ENCODE measurements at places on chromosomes 12 and 14.

- DNase-seq: no peak
Measured at GRCh38 chr14:94392510-94392935, 4.1 kb upstream of the SERPINA1 start.

- no peak for DNase-seq
Measured at GRCh38 chr12:25677232-25677937, 124.3 kb upstream of the LMNTD1 start.

DNA sequence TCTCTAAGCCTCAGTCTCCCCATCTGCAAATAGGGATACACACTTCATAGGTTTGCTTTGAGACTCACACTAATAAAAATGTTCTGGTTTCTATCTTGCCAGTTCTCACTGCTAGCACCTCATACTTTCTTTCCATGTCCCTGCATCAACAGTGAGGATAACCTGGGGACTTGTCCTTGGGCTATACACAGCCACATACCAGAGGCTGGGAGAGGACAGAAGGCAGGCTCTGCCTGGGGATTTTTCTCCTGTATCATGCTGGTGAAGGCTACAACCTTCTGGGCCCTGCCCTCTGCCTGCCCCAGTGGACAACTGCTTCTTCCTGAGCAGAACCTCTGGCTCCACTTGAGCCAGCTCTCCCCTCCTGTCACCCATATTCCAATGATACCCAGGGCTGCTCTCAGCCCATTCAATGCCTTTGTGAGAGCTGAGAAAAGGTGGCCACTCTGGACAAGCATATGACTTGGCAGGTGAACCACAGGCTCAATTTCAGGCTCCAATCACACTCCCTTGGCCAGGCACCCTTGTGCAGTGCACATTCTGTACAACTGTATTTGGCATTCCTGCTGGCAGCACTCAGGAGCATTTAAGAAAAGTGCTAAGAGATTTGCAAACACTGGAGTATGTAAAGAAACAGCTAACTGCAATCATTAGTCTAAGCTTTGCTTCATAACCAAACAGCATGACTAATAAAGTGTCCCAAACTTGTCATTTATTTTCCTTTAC is 135.8 kb upstream of the VRK1 start:
- DNase-seq: no peak

- DNase-seq: no peak
Measured at GRCh38 chr12:7047306-7047705, 13.2 kb upstream of the C1S start.

GRCh38 chr12:17652436-17652835 is 437.6 kb downstream of the RERGL start:
- DNase-seq: no peak

DNA sequence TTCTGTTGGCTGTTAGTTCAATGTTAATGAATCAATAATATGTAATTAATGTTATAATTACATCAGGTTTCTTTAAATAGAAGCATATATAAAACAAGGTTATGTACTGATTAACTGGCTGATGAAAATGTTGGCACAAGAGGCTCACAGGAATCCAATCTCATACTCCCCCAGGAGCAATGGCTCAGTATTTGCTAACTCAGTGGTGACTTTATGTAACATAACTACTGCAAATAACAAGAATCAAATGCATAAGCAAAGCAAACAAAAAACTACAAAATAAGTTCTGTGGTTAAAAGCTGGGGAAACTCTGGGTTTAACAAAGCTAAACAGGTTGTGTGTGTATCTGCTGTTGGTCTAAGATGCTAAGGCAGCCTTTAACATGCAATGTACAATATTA is 27.7 kb upstream of the BBS10 start:
- DNase-seq: no peak

- peak; percentile 56 for DNase-seq
Measured at GRCh38 chr12:388541-389141, 479 bp downstream of the KDM5A start.

GRCh38 chr14:56702515-56702914 is 107.8 kb downstream of the OTX2 start:
- DNase-seq: no peak

DNA sequence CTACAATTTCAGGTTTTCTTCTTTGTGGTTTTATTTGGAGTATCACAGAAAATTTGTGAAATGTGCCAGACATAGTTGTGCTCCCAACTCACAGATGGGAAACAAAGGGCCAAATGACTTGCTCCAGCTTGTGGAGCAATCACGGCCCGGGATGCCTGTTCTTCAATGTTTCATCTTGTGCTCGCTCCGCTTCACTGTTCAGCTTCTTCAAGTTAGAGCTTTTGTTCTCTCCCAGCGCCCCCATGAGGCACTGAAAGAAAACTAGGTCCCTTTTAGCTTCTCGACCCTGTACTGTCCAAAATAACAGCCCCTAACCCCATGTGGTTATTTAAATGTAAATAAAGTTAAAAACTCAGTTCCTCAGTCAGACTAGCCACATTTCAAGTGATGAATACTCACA is 187.9 kb upstream of the STXBP6 start:
- no peak for DNase-seq

- DNase-seq: no peak
Measured at GRCh38 chr12:2967651-2968050, 8.5 kb downstream of the TEAD4 start.

GRCh38 chr12:44812062-44812461 is 64.1 kb downstream of the NELL2 start:
- peak; percentile 48 for DNase-seq

DNA sequence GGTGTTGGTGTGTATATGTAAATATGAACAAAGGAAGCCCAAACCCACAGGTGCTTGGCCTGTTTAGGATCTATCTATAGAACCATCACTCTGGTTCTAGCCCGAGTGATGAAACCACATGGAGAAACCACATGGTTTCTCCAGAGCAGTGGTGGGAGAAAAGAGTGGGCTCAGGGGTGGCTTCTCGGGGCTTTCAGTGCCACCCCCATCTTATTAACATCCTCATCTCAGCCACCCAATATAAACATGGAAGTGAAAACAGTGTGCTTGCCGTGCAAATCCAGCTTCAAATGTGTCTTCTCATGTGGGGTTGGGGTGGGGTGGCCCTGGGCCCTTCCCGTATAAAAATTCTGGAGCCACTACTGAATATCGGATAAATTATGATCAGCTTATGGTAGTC is 109.0 kb downstream of the STAB2 start:
- DNase-seq: no peak

DNA sequence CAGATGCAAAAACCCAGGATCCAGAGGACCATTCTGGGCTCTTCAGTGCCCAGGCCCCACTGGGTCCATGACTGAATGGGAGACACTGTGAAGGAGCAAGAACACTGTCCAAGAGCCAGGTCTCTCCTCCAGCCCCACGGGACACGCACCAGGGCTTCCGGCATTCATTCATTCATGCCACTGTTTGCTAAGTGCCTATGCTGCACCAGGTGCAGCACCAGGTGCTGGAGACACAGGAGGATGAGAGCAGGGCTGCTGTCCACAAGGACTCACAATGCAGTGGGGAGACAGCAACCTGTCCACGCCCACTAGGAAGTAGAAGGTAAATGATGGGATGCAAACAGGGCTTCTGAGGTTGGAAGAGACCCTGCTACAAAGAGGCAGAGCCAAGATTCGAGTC is 20.4 kb downstream of the CLMN start:
- DNase-seq: no peak

DNA sequence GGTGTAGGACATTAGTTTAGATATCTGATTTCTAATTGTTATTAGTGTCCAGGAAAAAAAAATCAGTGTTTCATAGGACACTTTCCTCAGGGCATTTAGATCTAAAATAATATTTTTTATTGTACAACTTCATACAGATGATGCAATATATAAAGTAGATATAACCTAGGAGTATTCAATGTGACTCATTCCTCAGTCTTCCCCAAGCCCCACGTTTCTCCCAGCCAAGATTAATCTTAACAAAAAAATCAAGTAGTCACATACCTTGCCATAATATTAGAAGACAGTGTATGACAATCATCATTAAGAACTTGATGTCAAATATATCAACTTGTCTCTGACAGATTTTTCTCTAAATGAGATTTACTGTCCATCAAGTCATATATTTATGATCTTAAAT is 37.1 kb downstream of the PPFIA2 start:
- no peak for DNase-seq

DNA sequence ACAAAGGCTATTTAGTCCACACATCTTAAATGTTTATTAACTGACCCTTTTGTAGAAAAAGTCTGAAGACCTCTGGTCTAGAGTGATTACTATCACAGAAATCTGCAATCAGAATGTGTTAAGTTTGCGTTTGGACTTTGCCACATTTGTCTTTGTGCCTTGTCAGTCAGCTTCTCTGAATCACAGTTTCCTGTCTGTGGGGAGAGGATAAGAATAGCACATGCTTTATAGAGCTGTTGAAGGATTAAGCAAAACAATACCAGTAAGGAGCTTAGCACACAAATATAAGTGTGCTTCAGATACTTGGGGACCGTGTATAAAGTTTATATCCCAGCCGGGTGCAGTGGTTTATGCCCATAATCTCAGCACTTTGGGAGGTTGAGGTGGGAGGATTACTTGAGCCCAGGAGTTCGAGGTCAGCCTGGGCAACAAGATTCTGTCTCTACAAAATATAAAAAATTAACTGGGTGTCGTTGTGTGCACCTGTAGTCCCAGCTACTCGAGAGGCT is 63.0 kb upstream of the BTG1 start:
- DNase-seq: peak; percentile 39

- DNase-seq: no peak
Measured at GRCh38 chr14:91018481-91018880, 42.0 kb downstream of the RPS6KA5 start.

DNA sequence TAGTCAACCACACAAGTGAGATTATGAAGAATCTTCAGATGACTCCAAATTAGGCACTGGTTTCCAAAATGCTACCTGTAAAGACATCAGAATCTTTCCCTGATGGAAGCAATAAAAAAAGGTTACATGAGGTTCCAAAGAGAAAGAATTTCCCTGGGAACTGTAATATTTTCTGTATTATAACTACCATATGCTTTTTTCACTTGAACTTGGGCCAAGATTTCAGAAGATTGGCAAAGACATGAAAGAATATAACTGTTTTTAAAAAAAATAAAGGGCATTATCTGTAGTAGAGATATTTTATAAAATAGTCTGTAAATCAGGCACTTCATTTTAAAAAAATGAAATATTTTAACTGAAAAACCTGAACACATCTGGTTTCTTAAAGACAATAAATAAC is 12.9 kb downstream of the HECTD1 start:
- no peak for DNase-seq

- DNase-seq: no peak
Measured at GRCh38 chr14:90853116-90853515, 36.9 kb upstream of the TTC7B start.

- DNase-seq: no peak
Measured at GRCh38 chr12:124125203-124125871, 152.3 kb downstream of the ZNF664 start.

- DNase-seq: no peak
Measured at GRCh38 chr14:28952666-28953065, 186.1 kb downstream of the FOXG1 start.

DNA sequence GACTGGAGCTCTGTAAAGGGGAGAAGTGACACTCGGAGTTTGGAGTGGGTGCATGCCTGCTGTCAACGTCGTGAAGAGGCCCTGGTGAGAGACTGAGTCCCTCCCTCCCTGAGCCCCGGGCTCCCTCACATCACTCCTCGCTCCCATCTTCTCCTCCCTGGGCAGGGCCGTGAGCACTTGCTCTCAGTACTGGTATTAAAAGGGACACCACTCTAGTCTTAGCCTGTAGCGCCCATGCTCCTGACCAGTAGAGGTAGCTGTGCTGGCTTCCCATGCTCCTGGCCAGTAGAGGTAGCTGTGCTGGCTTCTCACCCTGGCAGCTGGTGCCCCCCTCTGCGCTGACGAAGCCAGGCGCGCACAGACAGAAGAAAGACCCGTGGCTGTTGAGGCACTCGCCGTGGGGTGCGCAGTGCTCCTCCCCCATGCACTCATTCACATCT is 14.7 kb downstream of the ISCA2 start:
- DNase-seq: no peak

DNA sequence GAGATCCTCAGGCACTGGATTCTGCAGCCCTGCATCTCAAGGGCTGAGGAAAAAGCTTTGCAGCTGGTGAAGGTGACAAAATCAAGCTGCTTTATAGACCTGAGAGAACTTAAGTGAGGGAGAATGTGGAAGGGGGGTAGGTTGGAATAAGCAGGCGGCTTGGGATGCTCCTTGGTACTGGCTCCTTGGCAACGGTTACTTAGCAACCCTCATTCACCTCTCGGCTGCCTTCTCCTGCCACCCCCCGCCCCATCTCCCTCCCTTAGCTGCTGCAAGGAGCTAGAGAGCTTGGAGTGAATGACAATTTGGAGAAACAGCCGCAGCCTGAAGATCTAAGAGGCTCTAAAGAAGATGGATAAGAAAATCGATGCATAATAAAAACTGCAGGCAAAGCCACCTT is 44.1 kb upstream of the CISTR start:
- DNase-seq: no peak

- no peak for DNase-seq
Measured at GRCh38 chr12:40149673-40150260, 43.9 kb upstream of the SLC2A13 start.

DNA sequence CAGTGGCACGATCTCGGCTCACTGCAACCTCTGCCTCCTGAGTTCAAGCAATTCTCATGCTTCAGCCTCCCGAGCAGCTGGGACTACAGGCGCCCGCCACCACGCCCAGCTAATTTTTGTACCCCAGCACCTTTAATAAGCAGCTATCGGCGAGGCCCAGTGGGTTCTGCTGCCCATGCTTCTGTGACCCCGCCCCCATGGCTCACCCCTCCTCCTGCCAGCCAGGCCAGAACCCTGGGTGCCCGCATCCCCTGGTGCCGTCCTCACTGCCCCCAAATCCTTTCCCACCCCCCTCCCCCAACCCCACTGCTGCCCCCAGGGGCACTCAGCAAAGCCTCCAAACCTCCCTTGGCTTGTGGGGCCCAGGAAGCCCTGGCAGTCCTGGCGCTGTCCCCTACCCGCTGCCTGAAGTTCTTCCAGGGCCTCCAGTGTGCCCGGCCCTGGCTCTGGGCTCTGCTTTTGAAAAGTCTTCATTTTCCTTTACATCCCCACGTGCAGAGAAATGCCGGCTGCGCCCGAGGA is 14.5 kb downstream of the BAG5 start:
- no peak for DNase-seq

Data from activated gamma-delta T cell treated with Interleukin-2 at 50 U/mL for 16 hours (primary cell).